ENCODE measurements at places on chromosomes 6 and 20. TPM values are rescaled to one million over a fixed set of nuclear protein-coding genes. Genes with fewer than 3 reads are reported as not detected.

FHL5 gene
- 4.3 TPM for polyA plus RNA-seq

GRCh38 chr20:17762243-17762872 lies 62.6 kb downstream of the BANF2 start:
- no peak for DNase-seq

DNA sequence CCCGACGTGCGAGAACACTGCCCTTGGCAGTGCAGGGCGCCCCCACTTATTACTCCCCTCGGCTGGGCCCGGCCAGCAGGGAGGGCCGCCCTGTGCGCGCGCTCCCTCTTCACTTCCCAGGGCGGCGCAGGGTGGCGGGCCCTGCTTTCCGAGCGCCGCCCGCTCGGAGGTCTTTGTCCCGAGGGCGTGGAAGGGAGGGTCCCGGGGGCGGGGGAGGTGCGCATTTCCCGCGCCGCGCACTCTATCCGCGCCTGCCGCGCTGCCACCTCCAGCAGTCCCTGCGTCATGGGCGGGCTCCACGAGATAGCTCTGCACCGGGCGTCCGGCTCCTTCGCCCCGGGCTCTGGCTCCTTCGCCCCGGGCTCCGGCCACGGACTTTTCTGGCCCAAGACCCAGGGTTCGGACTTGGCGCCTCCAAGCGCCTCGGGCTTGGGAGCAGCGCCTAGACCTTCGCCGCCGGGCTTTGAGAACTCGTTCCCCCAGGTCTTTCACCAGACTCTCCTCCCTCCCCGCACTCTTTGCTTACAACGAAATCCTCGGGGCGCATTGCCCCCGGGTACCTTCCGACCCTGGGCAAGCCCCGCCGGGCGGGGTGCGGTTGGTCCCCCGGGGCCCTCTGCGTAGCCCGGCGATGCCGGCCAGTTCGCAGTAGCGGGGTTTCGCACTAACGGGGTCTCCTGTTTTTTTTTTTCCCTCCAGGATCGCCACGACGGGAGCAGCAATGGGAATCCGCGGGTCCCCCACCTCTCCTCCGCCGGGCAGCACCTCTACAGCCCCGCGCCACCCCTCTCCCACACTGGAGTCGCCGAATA lies 1.6 kb downstream of the TFAP2C start:
- DNase-seq: peak; percentile 26

- DNase-seq: no peak
These were observed 474.0 kb downstream of the TFAP2B start for GRCh38 chr6:51292659-51293058.

GSTA2 gene
- not detected for polyA plus RNA-seq

Data from right lung (tissue), 10 donors.